ENCODE measurements at places on chromosomes 13 and 19.

GRCh38 chr13:58151452-58151851 is 519.9 kb downstream of the PCDH17 start:
- DNase-seq: no peak

DNA sequence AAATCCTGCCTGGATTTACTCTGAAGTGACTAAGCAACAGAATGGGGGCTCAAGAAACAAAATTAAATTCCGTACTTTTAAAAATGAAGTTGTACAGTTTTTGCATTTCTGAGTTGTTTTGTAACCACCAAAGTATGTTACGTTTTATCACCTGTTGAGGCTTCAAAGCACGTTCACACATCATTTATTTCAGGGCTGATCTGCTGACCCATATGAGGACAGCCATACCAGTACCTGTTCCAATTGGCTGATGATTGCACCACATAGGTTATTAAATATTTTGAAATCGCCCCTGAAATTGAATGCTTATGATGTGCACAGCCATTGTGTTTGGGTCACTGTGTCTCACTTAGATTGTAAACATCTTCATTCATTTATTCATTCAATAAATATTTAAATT is 72.0 kb upstream of the FLT1 start:
- no peak for DNase-seq

DNA sequence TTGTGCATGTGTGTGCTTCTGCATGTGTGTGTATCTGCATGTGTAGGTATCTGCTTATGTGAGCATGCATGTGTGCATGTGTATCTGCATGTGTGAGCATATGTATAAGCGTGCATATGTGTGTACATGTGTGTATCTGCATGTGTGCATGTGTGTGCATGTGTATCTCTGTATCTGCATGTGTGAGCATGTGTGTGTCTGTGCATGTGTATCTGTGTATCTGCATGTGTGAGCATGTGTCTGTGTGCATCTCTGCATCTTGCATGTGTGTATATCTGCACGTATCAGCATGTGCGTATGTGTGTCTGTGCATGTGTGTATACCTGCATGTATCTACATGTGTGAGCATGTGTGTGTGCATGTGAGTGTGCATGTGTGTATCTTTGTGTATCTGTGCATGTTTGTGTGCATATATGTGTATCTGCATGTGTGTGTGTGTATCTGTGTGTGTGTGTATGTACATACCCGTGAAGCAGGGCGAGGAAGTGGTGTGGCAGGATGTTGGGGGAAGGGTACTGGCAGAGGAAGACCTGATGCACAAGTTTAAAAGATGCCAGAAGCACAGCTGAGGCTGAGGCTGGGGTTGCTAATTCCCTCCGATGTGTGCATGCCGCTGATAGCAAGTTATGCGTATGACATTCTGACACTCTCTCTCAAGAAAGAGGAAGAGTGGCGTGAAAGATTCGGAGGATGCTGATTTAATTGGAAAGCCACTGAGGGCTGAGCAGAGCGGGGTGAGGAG is 64.2 kb downstream of the TEX29 start:
- peak; percentile 32 for DNase-seq

- DNase-seq: no peak
These were observed 355.6 kb downstream of the SLC7A1 start for GRCh38 chr13:29239653-29240525.

- no peak for DNase-seq
These were observed 696.3 kb upstream of the SLC10A2 start for GRCh38 chr13:103762523-103762922.

All from head of caudate nucleus (tissue), 42 donors.